Kidney (tissue), 22 donors: ENCODE measurements at places on chromosomes 7 and 10.
A peak's percentile ranks its signal among the peaks of the same experiment; 100 is the strongest.

GRCh38 chr7:23299770-23300300 lies 696 bp downstream of the MALSU1 start:
- no peak for DNase-seq

DNA sequence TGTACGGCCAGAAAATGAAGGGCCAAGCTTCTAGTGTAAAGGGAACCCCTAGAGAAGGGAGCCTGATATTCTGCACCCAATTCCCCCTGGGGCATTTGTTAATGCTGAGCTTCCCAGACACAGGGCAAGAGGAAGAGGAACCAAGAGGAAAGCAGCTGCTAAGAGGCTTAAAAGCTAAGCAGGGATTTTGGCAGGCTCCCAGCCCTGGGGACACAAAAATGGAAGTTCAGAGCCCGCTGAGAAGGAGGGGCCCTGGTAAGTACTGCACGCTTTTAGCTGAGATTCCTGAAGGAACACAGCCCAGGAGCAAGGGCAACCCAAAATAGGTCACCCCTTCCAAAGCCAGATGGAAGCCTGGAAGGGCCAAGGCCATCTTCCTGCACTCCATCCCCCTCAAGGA lies 387.3 kb upstream of the MGMT start:
- DNase-seq: no peak

- DNase-seq: no peak
Observed at GRCh38 chr7:102138676-102139075, 148.0 kb upstream of the SH2B2 start.

- DNase-seq: no peak
Observed at GRCh38 chr10:101752241-101752640, 23.7 kb downstream of the FGF8 start.

- no peak for DNase-seq
Observed at GRCh38 chr10:34727595-34728033, 87.5 kb downstream of the PARD3 start.

DNA sequence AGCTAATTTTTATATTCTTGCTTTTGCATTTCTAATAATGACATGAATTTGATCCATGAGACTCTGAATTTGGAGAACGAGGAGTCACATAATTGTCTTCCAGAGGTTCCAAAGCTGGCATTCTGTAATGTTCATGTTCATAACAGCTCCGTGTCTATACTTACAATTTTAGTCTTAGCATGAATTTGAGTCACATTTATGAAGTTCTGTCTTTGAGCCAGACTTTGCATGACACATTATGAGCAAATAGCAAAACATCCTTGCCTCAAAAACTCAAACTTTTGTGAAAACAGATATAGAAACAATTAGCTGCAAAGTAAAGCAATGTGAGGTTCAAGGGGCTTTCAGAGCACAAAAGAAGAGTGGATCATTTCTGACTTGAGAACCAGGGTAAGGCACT lies 44.5 kb upstream of the CAV2 start:
- no peak for DNase-seq

DNA sequence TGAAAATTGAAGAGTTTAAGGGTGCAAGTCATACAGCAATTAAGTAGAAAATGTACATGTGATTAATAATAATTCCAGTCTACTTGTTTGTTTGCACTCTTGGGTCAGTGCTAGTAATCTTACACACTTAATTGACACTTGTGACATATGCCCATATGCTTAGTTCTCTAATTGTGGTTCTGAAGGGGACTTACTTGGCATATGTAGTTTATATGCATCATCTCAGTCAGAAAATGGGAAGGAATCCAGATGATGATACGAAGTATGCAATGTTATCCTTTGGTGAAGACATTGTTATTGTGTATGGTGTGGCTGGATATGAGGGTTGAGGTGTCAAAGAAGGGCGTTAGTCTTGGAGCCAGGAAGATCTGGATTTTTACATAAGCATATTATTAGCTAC lies 193.5 kb upstream of the HDAC9 start:
- DNase-seq: no peak

GRCh38 chr10:30192846-30193608 lies 133.6 kb upstream of the JCAD start:
- DNase-seq: no peak

GRCh38 chr7:158950914-158951635 lies 94.7 kb downstream of the DYNC2I1 start:
- no peak for DNase-seq

DNA sequence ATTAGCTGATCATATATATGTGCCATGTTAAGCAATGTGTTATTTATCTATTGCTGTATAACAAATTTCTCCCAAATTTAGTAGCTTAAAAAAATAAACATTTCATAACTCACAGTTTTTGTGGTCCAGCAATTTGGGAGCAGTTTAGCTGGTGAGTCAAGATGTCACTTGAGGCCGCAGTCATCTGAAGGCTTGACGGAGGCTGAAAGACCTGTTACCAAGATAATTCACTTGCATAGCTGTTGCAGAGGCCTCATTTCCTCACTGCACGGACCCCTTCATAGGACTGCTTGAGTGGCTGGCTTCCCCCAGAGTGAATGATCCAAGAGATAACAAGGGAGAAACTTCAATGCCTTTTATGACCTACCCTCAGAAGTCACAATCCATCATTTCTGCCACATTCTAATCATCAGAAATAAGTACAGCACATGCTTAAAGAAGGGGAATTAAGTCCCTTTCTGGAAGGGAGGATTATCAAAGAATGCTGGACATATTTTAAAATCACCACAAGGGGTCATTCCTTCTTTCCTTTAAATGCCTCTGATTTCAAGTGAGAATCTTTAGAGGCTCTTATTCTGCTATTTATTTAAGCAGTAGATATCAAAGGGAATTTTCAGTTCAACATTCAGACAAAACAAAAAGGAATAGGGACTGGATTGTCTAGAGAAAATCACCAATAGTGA lies 10.5 kb upstream of the SRPK2 start:
- no peak for DNase-seq

DNA sequence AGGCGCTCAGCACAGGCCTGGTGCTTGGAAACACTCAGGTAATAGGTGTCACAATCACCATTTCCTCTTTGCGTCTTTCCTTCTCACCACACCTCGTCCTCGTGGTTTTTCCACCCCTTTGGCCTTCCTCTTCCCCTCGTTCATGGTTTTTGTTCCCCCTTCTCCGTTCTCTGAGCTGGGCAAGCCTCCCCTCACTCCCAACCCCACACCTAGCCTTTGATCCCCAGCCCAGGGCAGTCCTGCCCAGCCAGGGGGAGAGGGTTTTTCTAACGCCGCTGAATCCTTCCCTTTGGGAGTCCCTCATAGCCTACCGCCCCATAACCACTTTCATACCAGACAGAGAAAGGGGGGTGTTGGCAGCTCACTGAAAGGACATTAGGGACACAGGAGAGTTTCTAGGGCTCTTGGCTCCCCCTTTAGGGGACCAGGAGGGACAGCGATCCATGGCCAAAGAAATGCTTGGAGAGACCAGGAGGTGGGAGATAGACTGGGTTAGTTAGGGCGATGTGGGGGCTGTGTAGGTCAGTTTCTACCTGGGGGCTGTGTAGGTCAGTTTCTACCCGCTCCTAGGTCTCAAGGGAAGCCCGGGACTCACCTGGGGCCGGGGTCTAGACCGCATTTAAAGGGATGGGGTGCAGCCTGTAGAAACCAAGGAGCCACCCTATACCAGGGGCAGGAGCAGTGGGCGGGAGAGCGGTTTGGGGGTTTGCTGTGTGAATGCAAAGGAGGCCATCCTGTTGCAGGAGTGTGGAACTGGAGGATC lies 1.4 kb downstream of the EPHB4 start:
- DNase-seq: peak; percentile 62

DNA sequence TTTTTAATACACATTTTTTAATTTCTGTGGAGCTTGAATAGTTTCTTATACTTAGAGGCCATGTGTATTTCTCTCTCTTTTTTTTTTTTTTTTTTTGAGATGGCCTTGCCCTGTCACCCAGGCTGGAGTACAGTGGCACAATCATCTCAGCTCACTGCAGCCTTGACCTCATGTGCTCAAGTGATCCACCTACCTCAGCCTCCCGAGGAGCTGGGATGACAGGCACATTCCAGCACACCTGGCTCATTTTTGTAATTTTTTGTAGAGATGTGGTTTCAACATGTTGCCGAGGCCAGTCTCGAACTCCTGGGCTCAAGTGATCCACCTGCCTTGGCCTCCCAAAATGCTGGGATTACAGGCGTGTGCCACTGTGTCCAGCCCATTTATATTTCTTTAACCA lies 64.3 kb downstream of the CDK13 start:
- no peak for DNase-seq

DNA sequence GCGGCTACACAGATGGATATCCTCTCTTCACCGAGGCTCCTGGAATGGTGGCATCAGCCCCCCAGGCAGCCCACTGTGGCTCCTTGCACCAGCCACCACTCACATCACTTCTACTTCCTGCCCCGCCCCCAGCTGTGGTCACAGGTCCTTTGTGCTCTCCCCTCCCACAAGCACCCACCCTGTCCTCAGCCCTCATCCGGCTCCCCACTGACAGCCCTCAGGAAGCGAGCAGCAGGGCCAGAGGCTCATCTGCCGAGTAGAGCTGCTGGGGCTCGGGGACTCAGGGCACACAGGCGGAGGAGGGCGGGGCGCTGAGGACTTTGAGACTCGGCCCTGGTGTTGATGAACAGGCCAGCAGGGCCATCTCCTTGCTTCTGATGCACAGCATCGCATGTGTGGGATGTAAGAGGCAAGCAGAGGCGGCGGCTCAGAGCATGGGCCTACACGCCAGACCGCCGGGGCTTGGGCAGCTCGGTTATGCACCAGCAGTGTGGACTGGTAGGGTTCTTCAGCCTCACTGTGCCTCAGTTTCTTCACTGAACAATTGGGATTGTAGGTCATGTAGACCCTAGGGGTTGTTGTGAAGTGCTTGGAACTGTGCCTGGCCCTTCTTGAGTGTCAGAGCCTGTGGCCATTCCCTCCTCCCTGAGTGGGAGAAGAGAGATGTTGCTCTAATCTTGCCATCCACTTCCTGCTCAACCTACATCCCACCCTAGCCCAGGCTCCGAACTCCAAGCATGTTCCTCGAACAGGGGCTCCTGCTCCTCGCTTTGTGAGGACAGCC lies at the start of gene PRF1:
Gene PRF1, minus strand, starts transcription at position 77 of the 784 bp plus-strand sequence. CDS start 1,839 bp downstream, outside the sequence.
- DNase-seq: peak; percentile 87

DNA sequence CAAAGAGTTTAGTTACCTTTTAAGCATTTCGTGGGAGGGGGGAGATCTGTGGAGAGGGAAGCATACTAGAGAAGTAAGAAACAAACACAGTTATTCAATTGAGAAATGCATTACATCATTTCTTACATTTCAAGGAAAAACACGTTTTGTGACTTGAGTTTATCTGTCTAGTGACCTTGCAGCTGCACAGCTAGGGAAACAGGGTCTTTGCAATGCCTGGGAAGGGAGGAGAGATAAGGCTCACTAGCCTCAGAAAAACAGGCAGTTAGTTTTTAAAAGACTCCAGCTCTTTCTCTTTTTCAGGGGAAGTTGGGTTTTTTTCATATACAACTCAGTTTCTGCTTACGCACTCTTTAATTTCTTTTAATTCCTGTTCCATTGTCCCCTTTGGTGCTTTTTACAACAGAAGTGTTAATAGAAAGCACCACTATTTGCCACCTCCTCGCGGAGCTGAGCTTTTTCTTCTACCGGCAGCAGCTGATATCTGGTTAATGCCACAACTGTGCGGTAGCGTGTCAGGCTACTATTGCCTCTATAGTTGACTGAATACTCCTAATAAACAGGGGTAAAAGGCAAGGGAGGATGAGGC lies 5.6 kb downstream of the CYP3A43 start:
- DNase-seq: no peak

DNA sequence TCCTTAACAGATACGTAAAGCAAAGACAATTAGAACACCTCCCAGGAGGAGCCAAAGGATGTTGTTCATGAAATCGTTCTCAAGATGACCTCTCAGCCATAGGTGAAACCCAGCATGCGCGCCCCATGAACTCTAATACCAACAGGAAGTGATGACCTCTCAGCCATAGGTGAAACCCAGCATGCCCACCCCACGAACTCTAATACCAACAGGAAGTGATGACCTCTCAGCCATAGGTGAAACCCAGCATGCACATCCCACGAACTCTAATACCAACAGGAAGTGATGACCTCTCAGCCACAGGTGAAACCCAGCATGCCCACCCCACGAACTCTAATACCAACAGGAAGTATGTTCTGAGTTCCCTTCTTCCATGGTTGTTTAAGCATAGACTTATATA lies 205.2 kb upstream of the ADARB2 start:
- no peak for DNase-seq

- no peak for DNase-seq
Observed at GRCh38 chr10:7027913-7028808, 382.7 kb downstream of the SFMBT2 start.

DNA sequence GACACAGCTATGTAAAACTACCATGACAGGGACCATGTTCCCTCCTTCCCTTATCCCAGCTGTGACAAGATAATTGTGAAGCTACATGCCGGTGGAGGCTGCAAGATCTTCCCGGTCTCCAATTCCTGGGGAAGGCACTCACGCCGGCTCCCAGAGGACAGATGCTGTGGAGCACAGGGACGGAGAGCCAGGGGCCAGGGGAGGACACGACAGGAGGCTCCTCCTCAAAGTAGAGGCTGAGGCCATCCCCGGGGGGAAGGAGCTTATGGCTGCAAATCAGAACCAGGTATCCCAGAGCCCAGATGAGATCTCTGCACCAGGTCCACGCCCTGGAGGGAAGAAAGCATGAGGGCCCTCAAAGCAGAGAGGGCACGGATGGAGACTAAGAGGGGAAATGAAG lies 286.2 kb downstream of the TCERG1L start:
- no peak for DNase-seq

- no peak for DNase-seq
Observed at GRCh38 chr7:122248472-122248871, 56.1 kb downstream of the FEZF1 start.

DNA sequence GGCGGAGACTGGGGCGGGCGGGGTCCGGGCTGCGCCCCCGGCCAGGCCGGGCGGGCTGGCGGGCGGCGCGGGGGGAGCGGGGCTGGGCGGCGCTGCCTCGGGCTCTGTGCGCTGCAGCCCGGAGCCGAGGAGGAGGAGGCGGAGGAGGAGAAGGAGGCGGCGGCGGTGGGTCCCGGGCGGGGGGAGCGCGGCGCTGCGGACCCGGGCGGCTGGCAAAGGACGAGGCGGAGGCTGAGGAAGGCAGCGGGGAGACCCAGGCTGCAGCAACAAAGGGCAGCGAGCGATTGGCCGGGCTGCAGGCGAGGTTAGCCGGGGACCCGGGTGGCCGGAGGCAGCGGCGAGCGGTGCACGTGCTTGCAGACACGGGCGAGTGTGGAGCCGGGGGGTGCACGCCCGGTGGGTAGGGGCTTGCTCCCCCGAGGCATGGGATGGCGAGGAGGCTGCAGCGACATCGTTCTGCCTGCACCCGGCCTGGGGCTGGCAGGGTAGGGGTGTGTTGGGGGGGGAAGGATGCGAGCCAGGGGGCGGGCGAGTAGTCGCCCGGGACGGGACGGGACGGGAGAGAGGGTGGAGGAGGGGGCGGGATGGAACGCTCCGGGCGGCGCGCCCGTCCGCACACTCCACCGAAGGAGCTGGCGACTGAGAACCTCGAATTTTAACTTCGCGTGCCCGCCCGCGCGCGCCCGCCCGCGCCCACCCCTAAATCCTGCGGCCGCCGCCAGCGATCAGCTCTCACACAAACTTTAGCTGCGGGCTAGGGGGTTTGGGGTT lies 844 bp upstream of the KAT6B start:
- no peak for DNase-seq

DNA sequence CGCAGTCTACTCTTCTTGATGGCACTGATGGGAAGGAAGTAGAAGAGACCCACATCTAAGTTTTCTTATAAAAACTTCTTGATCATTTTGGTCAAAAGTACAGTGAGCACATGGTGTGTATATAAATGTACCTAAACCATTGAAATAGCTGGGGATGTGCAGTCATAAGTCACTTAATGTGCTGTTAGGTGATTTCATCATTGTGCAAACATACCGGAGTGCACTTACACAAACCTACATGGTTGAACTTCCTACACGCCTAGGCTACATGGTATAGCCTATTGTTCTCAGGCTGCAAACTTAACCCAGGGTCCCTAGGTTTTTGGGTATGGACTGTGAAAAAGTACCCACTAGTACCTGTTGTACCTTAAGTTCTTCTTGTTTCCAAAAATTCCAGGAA lies 123.3 kb upstream of the ZNF438 start:
- DNase-seq: no peak
